H1 (cell line): ENCODE measurements at places on chromosomes 2 and 18. TPM values are rescaled to one million over a fixed set of nuclear protein-coding genes. Genes with fewer than 3 reads are reported as not detected.

Gene PROC
- 1.5 and 1.7 TPM in 2 replicates for total RNA-seq

Gene NPPC
- 2.1 and 4.7 TPM in 2 replicates for total RNA-seq

Gene FABP1
- not detected in 2 replicates for total RNA-seq

Gene C1QL2
- 0.88 and 1.1 TPM in 2 replicates for total RNA-seq

Gene ERCC3
- 48.9 and 52.3 TPM in 2 replicates for total RNA-seq

Gene NEB
- 2.5 and 2.6 TPM in 2 replicates for total RNA-seq

Gene IL1RL2
- not detected in 2 replicates for total RNA-seq

Gene PDK1
- total RNA-seq: 18.2 and 18.7 TPM in 2 replicates

Gene RAB31
- total RNA-seq: 39.3 and 40.9 TPM in 2 replicates

Gene IL36A
- not detected in 2 replicates for total RNA-seq

Gene RNF125
- 14.3 and 15.2 TPM in 2 replicates for total RNA-seq

Gene LOXHD1
- not detected in 2 replicates for total RNA-seq

Gene TGOLN2
- 36.3 and 38.9 TPM in 2 replicates for total RNA-seq

Gene SEH1L
- total RNA-seq: 92.6 and 96.7 TPM in 2 replicates

Gene KYNU
- total RNA-seq: 0.13 TPM in 2 replicates

Gene ZNF804A
- not detected in 2 replicates for total RNA-seq

Gene AOX1
- total RNA-seq: 4.9 and 5.6 TPM in 2 replicates

Gene EML6
- 1.6 and 2.9 TPM in 2 replicates for total RNA-seq

Gene PARD3B
- total RNA-seq: 4.9 and 5.7 TPM in 2 replicates

Gene VWC2L
- not detected in 2 replicates for total RNA-seq

Gene TCF23
- total RNA-seq: not detected in 2 replicates

DNA sequence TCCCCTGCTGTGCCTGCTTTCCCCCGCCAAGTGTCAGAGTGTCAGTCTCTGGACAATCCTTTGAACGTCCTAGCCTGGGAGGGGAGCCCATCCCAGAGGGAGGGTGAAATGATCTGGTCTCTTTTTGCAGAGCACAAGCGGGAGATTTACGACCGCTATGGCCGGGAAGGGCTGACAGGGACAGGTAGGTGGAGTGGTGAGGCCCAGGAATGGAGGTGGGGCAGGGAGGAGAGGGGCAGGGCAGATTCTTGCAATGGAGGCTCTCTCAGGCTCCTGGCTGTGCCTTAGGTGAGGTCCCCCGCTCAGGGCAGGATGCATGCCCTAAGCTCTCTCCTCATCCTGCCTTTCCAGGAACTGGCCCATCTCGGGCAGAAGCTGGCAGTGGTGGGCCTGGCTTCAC, 2.4 kb downstream of the DNAJB2 start:
- H3K27ac ChIP-seq: no peak overlapping the region
- H3K36me3 ChIP-seq: no peaks in the 10 kb centered on the region
- no peaks in the 10 kb centered on the region; the same call in 1 of the 2 replicates for H3K27me3 ChIP-seq

- 0 out of 2 replicates have a peak overlapping the region, but pooled peaks have one; percentile 1 for H3K4me3 ChIP-seq
- H3K4me1 ChIP-seq: peaks cover 28% of the 10 kb centered on the region
- H3K27me3 ChIP-seq: no peaks in the 10 kb centered on the region
- no peaks in the 10 kb centered on the region for H3K36me3 ChIP-seq
- peak overlapping the region; percentile 52; the same call in 1 of the 2 replicates for H3K27ac ChIP-seq
- peak; percentile 62 for DNase-seq
Measured at GRCh38 chr2:238509151-238509835, 82.6 kb downstream of the ASB1 start.

GRCh38 chr2:29923110-29923721, 1.8 kb upstream of the ALK start:
- peaks cover 6% of the 10 kb centered on the region; the same call in 1 of the 2 replicates for H3K4me1 ChIP-seq
- peak; percentile 58 for DNase-seq
- no peaks in the 10 kb centered on the region for H3K36me3 ChIP-seq
- H3K4me3 ChIP-seq: no peak overlapping the region
- no peak overlapping the region for H3K27ac ChIP-seq
- H3K27me3 ChIP-seq: peaks cover 31% of the 10 kb centered on the region

- H3K27ac ChIP-seq: no peak overlapping the region
- no peaks in the 10 kb centered on the region for H3K27me3 ChIP-seq
- no peaks in the 10 kb centered on the region for H3K36me3 ChIP-seq
- no peaks in the 10 kb centered on the region for H3K4me1 ChIP-seq
Measured at GRCh38 chr2:54394392-54394791, 61.7 kb upstream of the SPTBN1 start.

GRCh38 chr2:25050128-25050527, 8.3 kb downstream of the EFR3B start:
- H3K27ac ChIP-seq: no peak overlapping the region
- no peak for DNase-seq
- H3K4me3 ChIP-seq: no peak overlapping the region
- peaks cover 3% of the 10 kb centered on the region; the same call in 1 of the 2 replicates for H3K4me1 ChIP-seq

DNA sequence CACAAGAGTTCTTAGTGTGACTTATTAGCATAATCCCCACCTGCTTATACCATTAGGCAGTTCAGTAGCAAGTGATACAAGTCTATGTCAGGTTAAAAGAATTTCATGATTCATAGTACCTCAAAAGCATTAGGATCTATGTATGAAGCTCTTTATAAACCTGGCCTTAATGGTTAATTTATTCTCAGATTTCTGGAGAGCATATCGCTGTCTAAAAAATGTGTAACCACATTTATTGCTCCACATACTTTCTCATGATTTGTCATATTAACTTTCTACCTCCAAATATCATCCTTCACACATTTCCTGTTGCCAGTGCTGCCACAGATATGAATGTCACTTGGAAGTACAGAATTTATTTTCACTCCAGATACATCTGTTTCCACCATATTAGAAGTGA, 332.8 kb upstream of the MAP2 start:
- H3K27ac ChIP-seq: no peak overlapping the region
- no peak overlapping the region for H3K4me3 ChIP-seq
- H3K27me3 ChIP-seq: no peaks in the 10 kb centered on the region

- H3K27me3 ChIP-seq: no peaks in the 10 kb centered on the region
- H3K27ac ChIP-seq: no peak overlapping the region
- no peaks in the 10 kb centered on the region for H3K4me1 ChIP-seq
- no peaks in the 10 kb centered on the region for H3K36me3 ChIP-seq
- H3K4me3 ChIP-seq: no peak overlapping the region
Measured at GRCh38 chr18:70620837-70621612, 332.2 kb downstream of the SOCS6 start.

GRCh38 chr2:85779641-85780315, 26.0 kb downstream of the ATOH8 start:
- no peak overlapping the region for H3K27ac ChIP-seq
- H3K27me3 ChIP-seq: no peaks in the 10 kb centered on the region
- no peak for DNase-seq
- H3K36me3 ChIP-seq: no peaks in the 10 kb centered on the region

DNA sequence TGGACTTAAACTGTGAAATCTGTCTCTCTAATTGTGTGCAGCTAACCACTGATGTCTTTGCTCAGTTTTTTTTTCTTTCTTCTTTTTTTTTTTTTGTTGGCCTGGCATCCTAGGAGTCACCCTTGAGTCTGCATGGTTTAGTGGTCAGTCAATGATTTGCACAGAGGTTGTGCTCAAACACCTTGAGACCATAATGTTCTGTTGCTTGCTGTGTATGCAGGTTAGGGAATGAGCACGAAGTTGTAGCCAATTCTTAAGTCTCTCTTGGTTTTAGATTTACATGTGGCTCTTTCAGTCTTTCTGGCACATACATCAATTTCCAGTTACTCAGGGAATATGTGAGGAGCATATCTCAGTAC, 16.7 kb downstream of the PLB1 start:
- no peak for DNase-seq
- no peaks in the 10 kb centered on the region for H3K27me3 ChIP-seq
- no peak overlapping the region for H3K4me3 ChIP-seq
- no peaks in the 10 kb centered on the region for H3K36me3 ChIP-seq
- no peak overlapping the region for H3K27ac ChIP-seq

GRCh38 chr2:193348055-193348454, 1153.3 kb upstream of the TMEFF2 start:
- no peaks in the 10 kb centered on the region for H3K4me1 ChIP-seq
- H3K27me3 ChIP-seq: no peaks in the 10 kb centered on the region
- no peak for DNase-seq
- H3K27ac ChIP-seq: no peak overlapping the region

GRCh38 chr2:174704642-174705041, 59.6 kb downstream of the CHRNA1 start:
- H3K36me3 ChIP-seq: no peaks in the 10 kb centered on the region
- no peak overlapping the region for H3K4me3 ChIP-seq

DNA sequence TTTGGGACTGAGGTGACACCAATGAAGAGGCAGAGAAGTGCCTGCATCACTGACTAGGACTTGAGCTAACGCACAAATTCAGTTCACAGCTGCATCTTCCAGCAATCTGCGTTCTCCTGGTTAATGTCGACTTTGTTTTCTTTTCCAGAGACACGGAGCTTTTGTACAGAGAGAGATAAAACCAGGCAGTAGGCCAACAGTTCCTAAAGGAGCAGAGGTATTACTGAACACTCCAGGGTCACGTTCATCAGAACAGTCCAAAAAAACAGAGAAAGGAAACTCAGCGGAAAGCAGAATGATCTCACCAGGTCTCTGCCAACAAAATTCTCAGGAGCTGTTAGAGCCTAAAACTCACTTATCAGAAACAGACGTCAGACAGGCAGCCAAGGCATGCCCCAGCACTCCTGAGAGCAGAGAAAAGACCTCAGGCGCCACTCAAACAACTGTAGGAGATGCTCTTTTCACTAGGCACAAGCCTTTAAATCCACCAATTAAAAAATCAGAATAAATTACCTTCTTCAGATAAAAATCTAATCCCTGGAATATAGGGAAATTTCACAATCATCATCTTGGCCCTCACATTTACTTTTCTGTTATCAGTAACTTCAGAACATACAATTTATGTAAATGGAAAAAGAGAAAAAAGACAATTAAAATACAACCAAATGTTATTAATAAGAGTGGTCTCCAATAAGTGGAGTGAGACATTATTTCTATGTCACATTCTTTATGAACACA, 95.9 kb upstream of the SPTBN1 start:
- no peaks in the 10 kb centered on the region for H3K36me3 ChIP-seq
- DNase-seq: no peak
- no peak overlapping the region for H3K27ac ChIP-seq
- no peaks in the 10 kb centered on the region for H3K4me1 ChIP-seq
- H3K4me3 ChIP-seq: no peak overlapping the region

DNA sequence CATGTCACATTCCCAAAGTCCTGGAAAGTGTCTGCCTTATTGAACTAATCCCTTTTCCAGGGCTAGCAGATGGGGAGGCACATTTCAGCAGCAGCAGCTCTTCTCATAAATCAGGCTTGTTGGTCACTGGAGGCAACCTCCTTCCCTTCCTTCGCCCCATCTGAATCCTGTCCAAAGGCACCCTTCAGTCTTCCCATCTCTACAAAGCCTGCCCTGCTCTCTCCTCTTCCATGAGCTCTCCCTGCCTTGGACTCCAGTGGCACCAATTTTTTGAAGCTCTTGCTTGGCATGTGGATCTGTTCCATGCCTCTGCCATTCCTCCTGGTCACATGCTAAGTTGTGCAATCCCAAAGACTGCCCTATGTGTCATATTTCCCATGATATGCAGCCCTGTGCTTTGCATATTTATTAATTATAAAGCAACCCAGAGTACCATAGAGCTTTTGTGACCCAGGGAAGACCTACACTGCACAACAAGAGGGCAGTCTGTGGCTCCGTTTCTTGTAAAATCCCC, 70.3 kb downstream of the ANTXR1 start:
- peaks cover 9% of the 10 kb centered on the region for H3K36me3 ChIP-seq
- H3K27me3 ChIP-seq: no peaks in the 10 kb centered on the region
- no peaks in the 10 kb centered on the region for H3K4me1 ChIP-seq
- no peak overlapping the region for H3K4me3 ChIP-seq

GRCh38 chr18:59420244-59420643, 61.2 kb upstream of the LMAN1 start:
- no peak overlapping the region for H3K27ac ChIP-seq
- H3K36me3 ChIP-seq: no peaks in the 10 kb centered on the region
- H3K27me3 ChIP-seq: no peaks in the 10 kb centered on the region
- DNase-seq: no peak

GRCh38 chr2:119279666-119280065, 56.0 kb downstream of the STEAP3 start:
- H3K4me3 ChIP-seq: no peak overlapping the region
- H3K4me1 ChIP-seq: no peaks in the 10 kb centered on the region; the same call in 1 of the 2 replicates
- no peaks in the 10 kb centered on the region for H3K27me3 ChIP-seq
- H3K27ac ChIP-seq: no peak overlapping the region
- no peaks in the 10 kb centered on the region for H3K36me3 ChIP-seq

DNA sequence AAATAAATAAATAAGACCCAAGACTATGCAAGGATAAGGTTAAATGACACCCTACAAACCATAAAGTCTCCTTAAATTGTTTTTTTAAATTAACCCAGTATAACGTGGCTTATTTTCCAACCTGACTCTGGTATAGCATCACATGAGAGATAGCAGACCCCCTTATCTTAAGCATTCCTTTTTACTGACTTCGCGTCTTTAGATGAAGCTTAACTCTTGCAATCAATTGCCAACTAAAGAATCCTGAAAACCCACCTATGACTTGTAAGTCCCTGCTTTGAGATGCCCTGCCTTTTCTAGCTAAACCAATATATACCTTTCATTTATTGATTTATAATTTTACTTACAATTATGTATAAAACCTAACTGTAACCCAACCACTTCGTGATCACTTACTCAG, 57.1 kb upstream of the RAB12 start:
- no peak overlapping the region for H3K27ac ChIP-seq
- H3K36me3 ChIP-seq: no peaks in the 10 kb centered on the region
- DNase-seq: no peak
- no peaks in the 10 kb centered on the region; the same call in 1 of the 2 replicates for H3K4me1 ChIP-seq
- H3K27me3 ChIP-seq: no peaks in the 10 kb centered on the region

DNA sequence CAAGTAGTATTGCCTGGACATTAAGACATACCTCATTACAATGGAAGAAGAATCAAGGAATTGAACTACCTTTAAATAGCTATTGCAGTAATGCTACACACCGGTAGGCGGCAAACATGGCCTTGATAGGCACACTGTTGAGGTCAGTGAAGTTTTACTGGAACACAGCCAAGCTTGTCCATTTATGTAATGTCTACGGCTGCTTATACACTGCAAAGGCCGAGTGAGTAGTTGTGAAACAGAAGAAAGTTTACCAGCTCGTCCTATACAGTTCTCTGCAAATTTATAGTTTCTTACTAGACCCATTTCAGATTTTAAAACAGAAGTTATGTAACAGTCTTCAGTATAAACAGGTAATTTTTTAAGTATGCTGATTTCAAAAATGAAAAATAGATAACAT, 38.8 kb downstream of the PPP4R1 start:
- no peaks in the 10 kb centered on the region for H3K27me3 ChIP-seq
- peaks cover 3% of the 10 kb centered on the region; the same call in 1 of the 2 replicates for H3K36me3 ChIP-seq
- H3K4me1 ChIP-seq: peaks cover 3% of the 10 kb centered on the region
- H3K4me3 ChIP-seq: no peak overlapping the region

- no peak overlapping the region for H3K4me3 ChIP-seq
- H3K4me1 ChIP-seq: peaks cover 10% of the 10 kb centered on the region
- DNase-seq: no peak
- H3K36me3 ChIP-seq: no peaks in the 10 kb centered on the region
- H3K27me3 ChIP-seq: no peaks in the 10 kb centered on the region
Measured at GRCh38 chr18:79566771-79567431, 112.7 kb upstream of the CTDP1 start.

DNA sequence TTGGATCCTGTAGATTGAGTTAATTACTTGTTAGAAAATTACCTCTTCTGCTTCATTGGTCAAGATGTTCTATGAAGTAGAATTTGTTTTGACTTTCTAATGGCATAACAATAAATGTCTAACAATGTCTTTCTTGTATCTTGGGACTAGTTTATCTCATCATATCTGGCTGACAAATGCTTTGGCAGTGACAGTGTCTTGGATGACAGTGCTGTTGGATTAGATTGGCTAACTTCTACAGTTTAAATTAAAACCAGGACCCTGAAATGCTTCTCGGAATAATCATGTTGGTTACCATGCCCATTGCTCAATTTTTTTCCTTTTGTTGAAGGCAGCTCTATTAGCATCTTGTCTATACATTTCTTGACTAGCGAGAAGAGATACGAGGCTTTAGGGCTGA, 176.9 kb downstream of the PARD3B start:
- DNase-seq: no peak
- H3K27ac ChIP-seq: no peak overlapping the region
- H3K36me3 ChIP-seq: no peaks in the 10 kb centered on the region
